ENCODE measurements at places on chromosomes 1 and 21.

DNA sequence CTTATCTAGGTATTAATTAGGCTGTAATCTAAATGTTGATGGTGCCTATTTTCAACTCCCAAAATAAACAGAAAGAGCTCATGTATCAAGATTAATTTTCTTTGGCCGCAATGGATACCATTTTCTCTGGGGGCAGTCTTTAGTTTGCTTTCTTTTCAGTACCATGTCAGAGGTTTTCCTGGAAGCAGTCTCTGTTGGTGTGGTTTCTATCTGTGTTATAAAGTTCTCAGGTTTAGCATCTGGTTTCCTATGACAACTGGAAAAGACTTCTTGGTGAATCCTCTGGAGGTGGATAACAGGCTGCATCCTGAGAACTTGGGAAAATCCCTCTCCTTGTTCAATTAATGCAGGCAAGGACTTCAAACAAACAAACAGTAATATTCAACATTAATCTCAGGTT, 38.7 kb upstream of the BATF3 start:
- DNase-seq: no peak

- no peak for DNase-seq
Observed at GRCh38 chr1:3356827-3357460, 97.5 kb upstream of the ARHGEF16 start.

DNA sequence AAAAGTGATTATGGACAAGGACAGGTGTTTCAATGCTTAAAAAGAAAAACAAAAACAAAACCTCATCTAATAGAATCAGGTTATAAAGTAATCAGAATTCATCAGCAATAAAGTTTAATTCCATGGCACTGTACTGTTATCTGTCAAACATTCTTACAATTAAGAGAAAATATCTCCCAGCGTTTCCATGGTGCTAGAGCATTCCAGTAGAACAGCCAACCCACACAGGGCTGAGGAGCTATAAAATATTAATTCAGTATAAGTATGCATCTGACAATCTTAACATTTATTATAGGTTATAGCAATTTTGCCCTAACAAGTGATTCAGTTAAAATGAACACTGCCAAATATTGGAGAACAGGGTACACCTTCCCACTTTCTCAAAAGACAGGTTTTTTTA, 128.7 kb upstream of the DEPDC1 start:
- no peak for DNase-seq

GRCh38 chr1:157517016-157517415, 35.3 kb downstream of the FCRL5 start:
- DNase-seq: no peak

- DNase-seq: no peak
Observed at GRCh38 chr1:19311503-19311930, 427 bp downstream of the AKR7A2 start.

GRCh38 chr1:56972976-56973375, 7.2 kb upstream of the C8B start:
- DNase-seq: no peak

DNA sequence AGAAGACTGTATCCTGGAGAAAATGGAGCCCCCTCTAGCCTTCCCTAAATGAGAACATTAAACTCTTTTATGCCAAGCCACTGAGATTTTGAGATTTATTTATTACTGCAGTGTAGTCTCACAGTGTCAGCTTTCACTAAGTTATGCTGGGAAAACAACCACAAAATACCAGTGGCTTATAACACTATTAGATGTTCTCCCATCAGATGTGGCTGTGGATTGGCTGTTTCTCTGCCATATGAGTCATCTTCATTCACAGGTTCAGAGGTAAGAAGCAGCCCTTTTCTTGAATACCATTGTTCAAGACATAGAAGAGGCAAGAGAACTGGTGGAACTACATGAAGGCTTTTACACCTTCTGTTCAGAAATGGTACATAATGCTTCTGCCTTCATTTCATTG, 32.1 kb upstream of the ST6GALNAC5 start:
- no peak for DNase-seq

- DNase-seq: no peak
Observed at GRCh38 chr1:47978486-47978885, 18.7 kb downstream of the TRABD2B start.

GRCh38 chr1:57991289-57991688, 555.2 kb downstream of the OMA1 start:
- no peak for DNase-seq

GRCh38 chr1:95650631-95651030, 416.6 kb downstream of the RWDD3 start:
- DNase-seq: no peak

DNA sequence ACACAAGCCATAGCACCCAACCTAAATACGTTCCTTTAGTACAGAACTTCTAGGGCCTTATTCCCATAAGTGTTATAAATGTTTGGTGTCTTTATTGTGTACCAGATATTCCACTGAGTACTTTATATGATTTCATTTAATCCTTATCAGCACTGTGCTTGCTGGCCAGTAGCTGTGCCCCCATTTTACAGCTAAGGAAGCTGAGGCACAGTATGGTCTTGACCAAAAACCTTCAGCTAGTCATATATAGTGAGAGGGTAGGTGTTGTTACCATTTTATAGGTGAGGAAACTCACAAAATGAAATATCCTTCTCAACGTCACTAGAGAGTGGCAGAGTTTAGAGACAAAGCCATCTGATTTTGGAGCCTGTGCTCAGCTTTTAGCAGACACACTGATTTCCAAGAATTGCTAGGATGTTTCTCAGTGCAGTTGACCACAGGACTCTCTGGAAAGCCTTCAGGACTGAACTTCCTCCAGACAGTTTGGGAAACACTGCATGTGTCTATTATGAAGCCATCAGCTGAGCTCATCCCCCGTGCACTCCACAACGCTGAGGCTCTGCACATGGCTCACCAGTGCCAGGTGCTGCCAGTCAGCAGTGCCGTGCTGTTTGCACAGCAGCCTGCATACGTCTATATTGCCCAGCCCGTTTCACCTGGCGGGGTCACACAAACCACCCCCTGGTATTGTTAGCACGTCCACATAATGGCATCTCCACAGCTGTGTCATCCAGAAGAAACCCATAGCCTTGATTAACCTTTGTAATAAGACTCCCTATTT, 15.4 kb downstream of the NPPA start:
- no peak for DNase-seq

GRCh38 chr1:201756406-201756805, 72.6 kb upstream of the IPO9 start:
- DNase-seq: peak; percentile 90

GRCh38 chr1:236657398-236657797, 28.9 kb upstream of the ACTN2 start:
- DNase-seq: no peak

DNA sequence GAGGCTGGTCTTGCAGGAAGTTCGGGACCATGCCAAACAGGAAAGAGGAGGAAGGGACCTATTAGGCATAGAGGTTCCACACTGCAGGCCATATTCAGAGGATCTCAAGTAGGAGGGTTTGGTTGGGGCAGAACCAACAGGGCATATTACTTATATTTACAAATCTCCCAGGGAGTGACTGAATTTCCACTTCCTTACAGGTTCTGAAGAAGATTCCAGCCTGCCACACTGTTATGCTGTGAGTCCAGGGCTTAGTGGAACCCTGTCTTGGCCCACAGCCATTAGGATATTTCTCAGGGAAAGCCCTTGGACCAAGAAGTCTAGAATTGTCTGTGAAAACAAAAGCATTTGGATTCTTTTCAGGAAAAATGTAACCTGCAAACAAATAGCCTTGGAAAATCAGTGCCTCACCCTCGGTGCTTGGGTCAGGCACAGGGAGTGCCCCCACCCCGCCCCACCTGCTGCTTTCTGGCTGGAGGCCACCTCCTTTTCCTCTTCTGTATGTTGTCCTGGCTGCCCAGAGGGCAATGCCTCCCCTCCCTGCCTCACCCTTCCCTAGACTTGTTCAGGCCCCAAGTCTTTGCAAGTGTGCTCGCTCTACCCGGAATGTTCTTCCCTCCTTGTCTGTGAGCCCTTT, 41.0 kb upstream of the JUN start:
- peak; percentile 25 for DNase-seq

DNA sequence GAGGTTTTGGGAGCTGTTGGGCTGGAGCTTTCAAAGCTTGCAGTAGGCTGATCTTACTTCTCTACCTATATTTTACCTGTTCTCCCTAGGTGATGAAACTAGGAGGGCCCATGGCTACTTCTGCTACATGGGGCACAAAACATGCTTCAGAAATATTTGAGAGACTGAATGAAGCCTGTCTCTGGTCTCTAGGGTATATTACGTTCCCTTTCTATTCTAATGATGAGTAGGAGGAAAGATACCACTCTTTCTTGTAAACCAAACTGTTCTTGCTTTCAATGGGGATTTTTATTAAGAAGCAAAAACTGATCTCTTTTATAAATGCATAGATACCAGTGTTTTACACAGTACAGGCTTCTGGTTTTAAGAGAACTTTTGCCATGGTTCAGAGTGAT, 103.1 kb downstream of the GALNT2 start:
- DNase-seq: no peak

DNA sequence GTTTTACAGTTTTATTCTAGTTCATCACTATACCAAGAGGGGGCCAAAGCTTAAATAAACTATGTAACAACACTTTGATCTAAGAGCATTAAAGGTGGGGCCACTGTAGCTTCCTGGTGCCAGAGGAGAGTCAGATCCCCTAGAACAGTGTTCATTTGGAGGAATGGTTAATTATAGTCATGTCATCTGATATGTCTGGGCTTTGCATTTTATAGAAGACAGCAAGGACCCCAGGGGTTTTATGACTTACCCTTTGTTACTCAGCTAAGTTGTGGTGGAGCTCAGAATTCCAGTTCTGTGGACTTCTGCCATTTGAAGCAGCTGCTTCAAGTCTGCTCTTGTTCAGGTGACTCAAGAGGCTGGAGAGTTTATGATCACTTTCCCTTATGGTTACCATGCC, 16.7 kb downstream of the KDM4A start:
- no peak for DNase-seq

- no peak for DNase-seq
Observed at GRCh38 chr1:21568006-21568746, 59.0 kb downstream of the ALPL start.

- no peak for DNase-seq
Observed at GRCh38 chr1:12458571-12458970, 159.4 kb downstream of the DHRS3 start.

DNA sequence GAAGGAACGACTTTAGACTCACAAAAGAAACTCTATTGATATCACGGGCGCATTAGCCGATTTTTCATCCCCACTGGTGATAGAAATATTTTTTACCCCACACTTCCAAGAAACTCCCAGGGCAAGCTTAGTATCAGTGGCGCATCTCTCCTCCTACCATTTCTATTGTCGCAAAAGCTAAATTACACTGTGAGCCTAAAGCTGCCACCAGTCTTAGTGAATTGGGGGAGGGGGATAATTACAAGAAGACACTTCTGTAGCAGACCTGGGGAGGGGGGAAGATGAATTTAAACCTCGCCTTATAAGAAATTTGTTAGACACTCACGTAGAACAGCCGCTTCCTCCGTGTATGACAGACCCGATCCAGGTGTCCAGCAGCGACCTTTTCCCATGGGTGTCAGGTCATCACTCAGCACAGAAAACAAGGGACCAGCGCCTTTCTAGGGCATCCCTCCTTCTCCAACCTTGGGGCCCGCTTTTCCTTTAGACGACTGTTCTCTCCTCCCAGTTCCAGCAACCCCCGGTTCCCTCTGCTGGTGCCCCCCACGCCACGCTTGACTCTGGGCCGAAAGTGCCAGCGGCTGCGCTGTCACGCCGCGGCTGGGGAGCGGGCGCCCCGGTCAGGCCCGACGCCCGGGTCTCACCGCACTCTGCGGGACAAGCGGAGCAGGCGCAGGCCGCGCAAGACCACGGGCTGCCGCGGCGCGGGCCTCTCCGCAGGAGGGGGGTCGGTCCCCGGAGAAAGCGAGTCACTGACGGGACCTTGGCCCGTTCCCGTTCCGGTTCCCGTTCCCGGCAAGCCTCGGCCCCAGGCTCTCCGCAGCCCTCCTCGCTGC, 821 bp downstream of the PHC2 start:
- DNase-seq: peak; percentile 56

DNA sequence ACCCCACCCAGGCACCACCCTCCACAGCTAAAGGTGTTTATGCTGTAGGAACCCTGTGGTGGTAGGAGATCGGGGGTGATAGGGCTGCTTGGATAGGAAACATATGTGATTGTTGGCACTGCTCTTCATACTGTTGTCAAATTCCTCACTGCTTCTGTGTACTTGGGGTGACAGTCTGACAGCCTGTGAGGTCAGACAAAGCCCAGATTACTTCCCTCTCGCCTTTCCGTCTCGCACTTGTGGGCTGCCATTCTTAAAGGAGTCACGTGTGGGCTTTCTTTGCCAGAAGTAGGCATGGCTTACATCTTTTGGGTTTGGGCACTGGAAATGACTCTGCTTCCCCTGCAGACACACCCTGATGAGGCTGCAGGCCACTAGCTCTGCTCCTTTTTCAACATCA, 363.8 kb downstream of the DISC1 start:
- no peak for DNase-seq

- DNase-seq: no peak
Observed at GRCh38 chr1:67970088-67970487, 80.3 kb downstream of the DIRAS3 start.

GRCh38 chr21:33071770-33072306, 1.9 kb downstream of the OLIG1 start:
- no peak for DNase-seq

GRCh38 chr1:114725230-114725629, 8.7 kb upstream of the NRAS start:
- DNase-seq: no peak

DNA sequence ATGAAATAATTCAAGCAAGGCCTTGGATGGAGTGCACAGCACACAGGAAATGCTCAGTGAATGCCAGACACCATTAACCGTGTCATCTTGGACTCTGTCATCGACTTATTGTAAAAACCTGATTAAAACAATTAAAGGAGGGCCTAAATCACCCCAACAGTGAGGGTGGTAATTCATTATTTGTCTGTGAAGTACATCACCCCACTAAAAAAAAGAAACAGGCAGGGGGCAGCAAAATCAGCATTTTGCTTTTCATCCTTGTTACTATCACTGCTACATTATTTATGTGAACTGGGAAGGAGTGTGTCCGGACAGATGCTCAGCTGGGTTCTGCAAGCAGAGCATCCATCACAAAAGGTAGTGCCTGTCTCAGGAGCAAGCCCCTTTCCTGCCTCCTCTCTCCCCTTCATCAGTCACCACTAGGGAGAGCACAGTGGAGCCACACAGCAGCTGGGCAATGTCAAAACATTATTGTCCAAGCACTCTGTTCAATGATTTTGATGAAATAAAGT, 98.5 kb downstream of the RERE start:
- DNase-seq: no peak

DNA sequence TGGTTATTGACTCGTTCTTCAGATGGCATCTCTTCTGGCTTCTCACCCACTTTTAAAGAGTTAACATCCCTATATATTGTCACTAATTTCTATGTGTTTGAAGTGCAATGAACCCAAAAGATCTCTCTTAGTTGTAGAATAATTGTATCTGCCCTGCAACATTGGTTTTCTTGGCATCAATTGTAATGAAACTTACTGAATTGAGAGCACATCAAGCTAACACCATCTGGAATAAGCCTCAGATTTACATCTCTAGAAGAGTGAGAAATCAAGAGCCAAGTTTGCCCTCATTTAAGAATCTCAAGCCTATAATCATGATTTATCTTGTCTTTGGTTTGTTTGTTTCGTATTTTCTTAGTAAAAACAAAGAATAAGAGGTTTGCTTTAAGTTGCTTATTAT, 372.6 kb upstream of the LRRC7 start:
- no peak for DNase-seq

GRCh38 chr1:215992620-215993019, 425.5 kb downstream of the KCTD3 start:
- peak; percentile 35 for DNase-seq

GRCh38 chr1:226371027-226371694, 36.7 kb downstream of the PARP1 start:
- DNase-seq: no peak

GRCh38 chr1:183635606-183636333, at the start of gene ARPC5:
Gene ARPC5 (minus strand): TSS chr1:183635783. CDS start chr1:183635659, 124 bp downstream.
- DNase-seq: peak; percentile 99
